Immature natural killer cell (primary cell): ENCODE measurements at places on chromosomes 12 and 14. TPM values are rescaled to one million over a fixed set of nuclear protein-coding genes. Genes with fewer than 3 reads are reported as not detected.

DNA sequence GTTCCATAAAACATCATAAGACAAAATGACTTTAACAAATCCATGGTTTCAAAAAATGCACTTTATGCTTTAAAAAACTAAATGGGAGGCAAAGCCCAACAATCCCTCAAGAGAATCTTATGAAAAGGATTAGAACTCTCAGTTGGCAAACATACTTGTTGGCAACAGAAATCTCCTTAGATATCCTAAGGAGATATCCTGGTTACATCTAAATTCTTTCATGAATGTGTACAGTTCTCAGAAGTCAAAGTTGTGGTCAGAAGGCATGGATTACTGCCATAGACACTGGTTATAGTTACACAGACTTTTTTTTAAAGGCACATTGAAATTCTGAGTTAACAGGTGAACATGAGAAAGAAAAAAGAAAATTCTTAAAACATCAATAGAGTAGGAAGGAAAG is 17.5 kb upstream of the ISM2 start:
- H3K36me3 ChIP-seq = peaks cover 60% of the 10 kb centered on the region
- peaks cover 4% of the 10 kb centered on the region for H3K4me1 ChIP-seq
- DNase-seq = no peak
- no peak overlapping the region for H3K27ac ChIP-seq

GRCh38 chr12:124804011-124804621 is 59.5 kb downstream of the SCARB1 start:
- no peak overlapping the region for H3K4me3 ChIP-seq
- H3K27me3 ChIP-seq = no peaks in the 10 kb centered on the region
- DNase-seq = no peak
- H3K27ac ChIP-seq = no peak overlapping the region

DNA sequence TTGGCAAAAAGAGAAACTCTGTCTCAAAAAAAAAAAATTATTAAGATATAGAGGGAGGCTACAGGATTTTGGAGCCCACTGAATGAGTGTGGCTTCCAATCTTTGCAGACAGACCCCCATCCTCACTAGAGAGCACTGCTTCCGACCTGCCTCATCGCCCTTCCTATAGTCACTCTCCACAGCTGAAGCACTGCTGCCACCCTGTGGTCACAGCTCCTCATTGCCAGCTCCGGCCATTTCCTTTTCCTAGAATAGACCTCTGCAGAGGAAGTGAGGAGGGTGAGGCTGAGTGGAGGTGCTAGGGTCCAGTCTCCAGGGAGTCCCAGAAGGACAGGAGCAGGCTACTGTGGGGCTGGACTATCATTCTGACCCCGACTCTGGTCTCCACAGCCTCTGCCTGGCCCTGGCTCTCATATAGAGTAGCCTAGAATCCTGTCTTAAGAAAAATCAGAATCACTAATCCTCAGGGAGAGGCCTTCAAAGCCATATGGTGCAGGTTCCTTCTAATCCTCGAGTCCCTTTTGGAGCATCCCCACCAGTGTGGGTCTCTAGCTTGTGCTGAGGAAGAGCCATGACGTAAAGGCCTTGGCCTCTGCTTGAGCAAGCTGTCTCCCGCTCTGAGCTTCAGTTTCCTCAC is 1.4 kb upstream of the NPFF start:
- DNase-seq = peak; percentile 72
- peaks cover 16% of the 10 kb centered on the region for H3K4me1 ChIP-seq
- peak overlapping the region; percentile 86 for H3K27ac ChIP-seq
- H3K27me3 ChIP-seq = no peaks in the 10 kb centered on the region
- peaks cover 4% of the 10 kb centered on the region for H3K36me3 ChIP-seq
- H3K4me3 ChIP-seq = no peak overlapping the region

- H3K27me3 ChIP-seq = peaks cover 2% of the 10 kb centered on the region
- H3K4me3 ChIP-seq = no peak overlapping the region
- DNase-seq = no peak
- H3K4me1 ChIP-seq = peaks cover 5% of the 10 kb centered on the region
- H3K27ac ChIP-seq = peak overlapping the region; percentile 17
Observed at GRCh38 chr14:23513818-23514643, 37.5 kb downstream of the ZFHX2 start.

Gene POTEM
- polyA plus RNA-seq = not detected

DNA sequence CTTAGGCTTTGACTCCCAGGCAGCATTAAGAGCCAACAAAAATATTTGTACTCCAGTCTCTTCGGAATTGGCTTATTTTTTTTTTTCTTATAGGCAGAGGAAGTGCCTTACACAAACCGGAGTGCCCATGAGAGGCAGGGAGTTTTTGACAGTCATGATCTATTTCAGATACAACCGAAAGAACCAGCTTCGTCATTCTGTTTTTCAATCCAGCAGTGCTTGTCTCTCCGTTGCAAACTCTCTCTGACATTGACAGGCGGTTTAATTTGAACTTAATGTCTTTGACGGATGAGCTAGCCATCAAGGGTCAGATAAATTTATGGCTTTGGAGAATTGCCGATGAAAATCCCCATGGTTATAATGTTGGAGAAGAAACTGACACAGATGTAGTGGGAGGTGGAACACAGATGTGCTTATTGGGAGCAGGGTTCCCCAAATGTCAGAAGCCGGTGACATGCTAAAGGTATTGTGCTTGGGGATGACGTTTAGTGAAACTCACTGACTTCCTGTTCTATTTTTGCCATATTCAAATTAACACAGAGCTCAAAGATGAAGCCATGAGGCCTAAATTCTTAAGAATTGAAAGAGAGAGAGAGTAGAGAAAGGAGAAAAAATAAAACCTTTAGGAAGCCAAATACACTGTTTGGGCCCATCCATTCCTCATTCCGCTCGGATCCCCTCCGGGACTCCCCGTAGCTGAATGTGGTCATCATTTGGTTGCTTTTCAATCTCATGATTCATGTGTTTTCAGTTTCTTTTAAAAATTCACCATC is 59.7 kb downstream of the PLXNC1 start:
- H3K4me1 ChIP-seq = peaks cover 73% of the 10 kb centered on the region
- H3K27ac ChIP-seq = peak overlapping the region; percentile 89
- H3K36me3 ChIP-seq = peaks cover 5% of the 10 kb centered on the region
- DNase-seq = peak; percentile 41

Gene TAS2R10
- polyA plus RNA-seq = not detected
